ENCODE measurements at places on chromosomes 5 and 9. TPM values are rescaled to one million over a fixed set of nuclear protein-coding genes. Genes with fewer than 3 reads are reported as not detected.

SPAAR gene
- not detected for total RNA-seq

ARSI gene
- 4.8 TPM for total RNA-seq

PCDHB5 gene
- 0.10 TPM for total RNA-seq

SHLD3 gene
- total RNA-seq: 35.8 TPM

IFNA2 gene
- 0.21 TPM for total RNA-seq

CYLC2 gene
- not detected for total RNA-seq

SREK1 gene
- total RNA-seq: 325 TPM

CDH18 gene
- not detected for total RNA-seq

TXN gene
- 37.8 TPM for total RNA-seq

F2RL1 gene
- total RNA-seq: 4.2 TPM

STK32A gene
- not detected for total RNA-seq

ALDH1B1 gene
- total RNA-seq: 0.52 TPM

IFNA21 gene
- not detected for total RNA-seq

TMEM267 gene
- total RNA-seq: 11.5 TPM

DIRAS2 gene
- total RNA-seq: not detected

IFNE gene
- total RNA-seq: not detected

RLN2 gene
- total RNA-seq: 0.31 TPM

DOLPP1 gene
- 1.9 TPM for total RNA-seq

SLC4A9 gene
- 0.10 TPM for total RNA-seq

CARTPT gene
- not detected for total RNA-seq

SPATA31A3 gene
- not detected for total RNA-seq

COL5A1 gene
- 0.21 TPM for total RNA-seq

TMEM215 gene
- total RNA-seq: not detected

LCNL1 gene
- total RNA-seq: 0.10 TPM

YTHDC2 gene
- total RNA-seq: 67.5 TPM

PDGFRB gene
- total RNA-seq: 0.94 TPM

NTRK2 gene
- 0.10 TPM for total RNA-seq

GLDC gene
- total RNA-seq: 0.21 TPM

REXO4 gene
- 9.0 TPM for total RNA-seq

GADD45G gene
- 1.8 TPM for total RNA-seq

MCIDAS gene
- not detected for total RNA-seq

KLF4 gene
- 61.5 TPM for total RNA-seq

ROPN1L gene
- 0.42 TPM for total RNA-seq

Measured in mononuclear cell (primary cell).